ENCODE measurements at places on chromosomes 7 and 10.
A peak's percentile ranks its signal among the peaks of the same experiment; 100 is the strongest.

DNA sequence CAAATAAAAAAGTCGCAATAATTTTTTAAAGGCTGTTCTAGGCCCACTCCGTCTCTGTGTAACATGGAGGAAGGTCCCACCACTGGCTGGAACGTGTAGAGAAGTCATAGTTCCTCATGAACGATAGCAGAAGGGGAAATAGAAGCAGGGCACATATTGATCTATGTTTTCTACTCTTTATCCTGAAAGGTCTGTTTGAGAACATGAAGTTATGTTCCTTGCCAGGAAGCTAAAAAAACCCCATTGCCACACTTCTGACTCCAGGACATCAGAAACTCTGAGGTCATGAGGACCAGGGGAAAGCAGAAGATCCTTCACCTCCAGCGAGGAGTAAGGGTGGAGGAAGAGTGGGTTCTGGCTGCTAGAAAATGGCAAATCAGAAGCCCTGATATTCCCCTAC lies 10.8 kb downstream of the ANKRD22 start:
- DNase-seq = no peak

GRCh38 chr10:93259126-93259525 lies 185.4 kb downstream of the CYP26A1 start:
- no peak for DNase-seq

DNA sequence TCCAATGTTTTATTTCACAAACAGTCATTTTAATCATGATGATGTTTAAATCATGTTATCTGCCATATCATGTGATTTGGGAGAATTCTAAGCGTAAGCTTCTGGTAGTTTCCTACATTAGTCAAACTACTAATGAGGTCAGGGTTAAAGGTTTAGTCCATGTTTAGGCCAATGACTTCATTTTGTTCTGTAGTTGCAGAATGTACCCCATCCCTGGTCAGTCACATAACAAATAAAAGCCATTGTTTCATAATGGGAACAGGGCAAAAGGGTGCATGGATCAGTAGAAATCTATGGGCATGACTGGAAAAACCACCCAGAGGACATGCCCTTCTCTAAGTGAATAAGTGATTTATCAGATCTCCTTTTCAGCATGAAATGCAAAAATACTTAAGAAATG lies 138.4 kb upstream of the ABCB5 start:
- no peak for DNase-seq

DNA sequence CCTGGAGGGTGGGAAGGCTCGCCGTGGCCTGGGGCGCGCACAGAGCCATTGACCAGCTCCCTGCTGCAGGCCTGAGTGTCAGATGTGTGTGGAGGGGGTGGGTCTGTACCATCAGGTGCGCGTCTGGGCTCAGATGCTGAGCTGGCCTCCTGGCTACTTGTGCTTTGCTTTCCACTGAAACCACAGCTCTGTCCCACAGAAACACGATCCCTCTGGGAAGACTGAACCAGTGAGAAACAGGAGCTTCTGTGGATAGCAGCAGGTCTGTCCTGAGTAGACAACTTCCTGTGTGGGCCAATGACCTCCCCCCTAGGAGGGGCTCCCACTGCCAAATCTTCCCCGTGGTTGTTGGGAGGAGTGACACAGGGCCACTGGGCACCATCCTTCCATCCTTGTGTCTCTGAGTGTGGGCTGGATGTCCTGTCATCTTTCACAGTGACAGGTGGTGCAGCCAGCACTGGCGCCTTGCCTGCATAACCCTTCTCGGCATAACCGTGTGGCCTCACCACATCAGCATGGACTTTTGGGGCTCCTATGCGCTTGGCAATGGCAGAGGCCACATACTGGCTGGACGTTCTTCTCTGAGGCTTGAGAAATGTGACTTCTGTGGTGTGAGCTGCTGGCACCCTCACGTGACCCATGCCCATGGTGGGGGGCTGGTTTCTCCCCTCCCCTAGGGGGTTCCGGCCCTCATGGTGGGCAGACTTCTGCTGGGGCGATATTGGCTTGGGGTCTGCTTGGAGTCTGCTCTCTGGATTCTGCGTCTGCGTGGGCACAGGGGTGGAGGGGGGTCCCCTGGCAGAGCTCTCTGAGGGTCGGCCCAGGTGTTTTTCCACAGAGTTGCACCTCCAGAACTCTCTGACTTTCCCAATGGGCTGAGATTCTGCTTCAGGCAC lies 245.5 kb upstream of the GRB10 start:
- no peak for DNase-seq

- DNase-seq = no peak
These were observed 29.9 kb upstream of the ZMIZ1 start for GRCh38 chr10:79038841-79039201.

- DNase-seq = no peak
These were observed 22.0 kb upstream of the CTTNBP2 start for GRCh38 chr7:117895276-117895675.

DNA sequence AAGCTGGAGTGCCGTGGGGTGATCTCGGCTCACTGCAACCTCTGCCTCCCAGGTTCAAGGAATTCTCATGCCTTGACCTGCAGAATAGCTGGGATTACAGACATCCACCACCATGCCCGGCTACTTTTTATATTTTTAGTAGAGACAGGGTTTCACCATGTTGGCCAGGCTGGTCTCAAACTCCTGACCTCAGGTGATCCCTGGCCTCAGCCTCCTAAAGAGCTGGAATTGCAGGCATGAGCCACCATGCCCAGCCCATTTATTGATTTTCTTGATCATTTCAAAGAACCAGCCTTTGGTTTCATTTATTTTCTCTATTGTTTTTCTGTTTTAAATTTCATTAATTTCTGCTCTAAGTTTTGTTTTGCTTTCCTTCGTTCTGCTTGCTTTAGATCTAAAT lies 50.3 kb downstream of the GUSB start:
- no peak for DNase-seq

DNA sequence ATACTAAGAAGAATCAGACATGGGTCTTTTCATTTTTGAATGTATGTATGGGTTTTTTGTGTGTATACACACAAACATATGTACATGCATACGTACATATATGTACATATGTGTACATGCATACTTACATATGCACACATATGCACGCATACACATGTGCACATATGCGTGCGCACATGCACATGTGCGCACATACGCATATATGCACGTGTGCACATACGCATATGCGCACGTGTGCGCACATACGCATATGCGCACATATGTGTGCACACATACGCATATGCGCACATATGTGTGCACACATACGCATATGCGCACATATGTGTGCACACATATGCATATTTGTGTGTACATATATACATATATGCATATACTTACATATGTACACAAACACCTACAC lies 4.9 kb upstream of the BMPR1A start:
- DNase-seq = no peak

DNA sequence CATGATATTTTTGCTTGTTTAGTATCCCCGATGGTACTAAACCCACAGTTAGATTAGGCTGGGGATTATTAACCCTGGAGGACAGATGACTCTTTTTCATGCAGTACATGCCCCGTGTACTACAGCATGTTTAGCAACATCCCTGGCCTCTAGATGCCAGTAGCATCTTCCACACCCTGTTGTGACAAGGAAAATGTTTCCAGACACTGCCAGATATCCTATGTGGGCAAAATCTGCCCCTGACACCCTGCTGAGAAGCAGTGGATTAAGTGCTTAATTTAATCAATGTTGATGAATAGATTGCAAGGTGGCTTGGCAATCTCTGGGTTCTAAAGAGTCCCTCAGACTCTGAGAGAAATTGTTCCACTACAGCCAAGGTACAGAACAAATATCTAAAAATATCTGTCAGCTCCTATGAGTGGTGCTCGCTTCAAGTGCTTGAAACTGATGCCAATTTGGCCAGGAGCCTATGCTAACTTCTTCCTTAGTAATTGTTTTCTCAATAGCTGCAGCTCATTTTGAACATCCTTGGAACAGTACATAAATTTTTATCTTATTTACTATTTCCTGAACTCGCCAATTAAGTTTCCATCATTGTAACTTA lies 247.0 kb downstream of the SORCS1 start:
- DNase-seq = no peak

- DNase-seq = no peak
These were observed 6.3 kb downstream of the C7orf57 start for GRCh38 chr7:48041653-48041970.

- DNase-seq = no peak
These were observed 89.7 kb downstream of the POLR1F start for GRCh38 chr7:19619122-19619521.

DNA sequence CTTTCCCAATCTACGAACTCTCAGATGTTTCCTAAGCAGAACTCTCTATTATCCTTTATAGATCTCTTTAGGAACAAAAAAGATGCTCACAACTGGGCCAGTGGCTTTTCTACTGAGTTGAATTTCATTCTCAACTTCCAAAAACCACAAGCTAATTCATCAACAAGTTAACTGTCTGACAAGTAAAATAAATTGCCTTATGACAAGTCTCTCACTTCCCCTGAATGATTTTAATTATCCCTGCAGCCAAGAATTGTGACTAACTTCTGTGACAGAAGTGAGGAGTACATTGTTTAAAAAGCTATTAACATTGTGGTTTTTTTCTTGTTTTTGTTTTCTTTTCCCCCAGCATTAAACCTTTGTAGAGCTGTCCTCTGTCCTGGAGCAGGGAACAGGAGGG lies 343.1 kb downstream of the HPSE2 start:
- no peak for DNase-seq

DNA sequence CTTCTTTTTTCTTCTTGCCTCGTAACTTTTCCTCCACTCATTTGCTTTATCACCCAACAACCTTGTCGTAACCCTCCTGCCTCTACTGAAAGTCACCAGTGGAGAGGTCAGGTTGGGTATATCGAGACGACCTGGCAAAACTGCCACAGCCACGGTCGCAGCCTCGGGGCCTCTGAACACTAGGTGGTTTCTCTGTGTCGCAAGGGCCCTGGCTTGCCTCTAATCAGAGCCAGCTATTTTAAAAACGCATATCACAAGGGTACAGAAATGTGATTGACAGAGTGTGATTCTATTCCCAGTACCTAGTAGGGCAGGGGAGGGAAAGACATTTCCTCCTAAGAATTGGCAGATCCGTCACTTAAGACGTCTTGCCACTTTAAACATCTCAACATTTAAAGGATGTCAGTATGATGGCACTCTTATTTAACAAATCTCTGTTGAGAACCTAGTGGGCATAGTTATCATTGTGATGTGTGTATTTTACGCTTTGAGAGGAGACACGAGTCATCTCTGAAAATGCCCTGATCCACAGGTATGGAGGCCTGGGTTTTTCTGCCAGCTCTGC lies 197.5 kb downstream of the ARHGAP21 start:
- no peak for DNase-seq

- no peak for DNase-seq
These were observed 10.3 kb upstream of the PPP2R2D start for GRCh38 chr10:131890276-131891195.

- DNase-seq = no peak
These were observed 22.3 kb upstream of the XPNPEP1 start for GRCh38 chr10:109945473-109946177.

DNA sequence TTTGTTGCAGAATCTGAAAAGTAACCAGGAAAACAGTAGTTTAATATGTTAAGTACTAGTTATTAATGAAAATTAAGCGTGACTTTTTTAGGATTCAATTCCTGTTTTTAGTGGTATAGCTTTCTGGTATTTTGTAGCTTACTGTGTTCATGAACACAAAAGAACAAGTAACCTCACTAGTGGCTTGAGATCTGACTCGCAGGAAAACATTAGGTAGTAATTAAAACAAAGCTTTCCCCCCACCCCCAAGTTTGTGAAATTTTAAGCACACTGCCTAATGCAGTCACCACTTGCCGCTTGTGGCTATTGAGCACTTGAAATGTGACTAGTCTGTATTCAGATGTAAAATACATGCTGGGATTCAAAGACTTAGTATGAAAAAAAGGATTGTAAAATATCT lies 102.5 kb upstream of the RPA3 start:
- no peak for DNase-seq

DNA sequence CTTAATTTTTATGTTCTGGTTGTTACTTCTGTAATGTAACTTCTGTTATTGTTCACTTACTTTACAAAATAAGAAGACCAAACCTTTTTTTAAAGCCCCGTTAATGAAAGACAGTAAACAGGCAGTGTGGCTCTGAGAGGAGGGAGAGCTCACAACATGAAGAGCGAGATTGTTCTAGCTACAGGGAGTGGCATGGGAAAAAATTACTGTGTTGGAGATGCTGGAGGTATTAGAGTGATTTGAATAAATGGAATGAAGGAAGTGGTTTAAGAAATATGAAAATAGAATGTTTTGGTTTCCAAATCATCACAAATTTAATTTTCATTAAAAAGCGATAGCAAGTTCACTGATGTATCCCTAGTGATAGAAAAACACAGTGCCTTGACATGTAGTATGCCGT lies 31.8 kb downstream of the REEP3 start:
- DNase-seq = no peak

DNA sequence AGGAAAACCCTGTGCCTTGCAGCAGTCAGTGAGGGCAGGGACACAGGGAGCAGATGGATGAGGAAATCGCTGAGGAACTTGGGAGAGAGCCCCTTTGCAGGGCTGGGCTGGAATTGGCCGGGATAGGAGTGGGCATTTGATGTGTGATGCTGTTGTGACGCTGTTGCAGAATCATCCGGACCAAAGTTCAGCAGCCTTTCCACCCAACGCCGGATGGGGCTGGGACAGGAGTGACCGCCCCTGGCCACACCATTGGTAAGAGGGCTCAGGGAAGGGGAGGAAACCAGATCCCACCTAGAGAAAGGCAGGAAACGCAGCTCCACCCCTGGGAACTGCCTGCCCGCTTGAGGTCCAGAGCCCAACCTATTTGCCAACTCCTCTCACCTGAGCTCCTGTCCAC lies 33.9 kb downstream of the PAX2 start:
- DNase-seq = no peak

- no peak for DNase-seq
These were observed 64.5 kb downstream of the ST7 start for GRCh38 chr7:117017702-117018266.

GRCh38 chr7:73701357-73701995 lies 18.0 kb downstream of the STX1A start:
- DNase-seq = peak; percentile 21

DNA sequence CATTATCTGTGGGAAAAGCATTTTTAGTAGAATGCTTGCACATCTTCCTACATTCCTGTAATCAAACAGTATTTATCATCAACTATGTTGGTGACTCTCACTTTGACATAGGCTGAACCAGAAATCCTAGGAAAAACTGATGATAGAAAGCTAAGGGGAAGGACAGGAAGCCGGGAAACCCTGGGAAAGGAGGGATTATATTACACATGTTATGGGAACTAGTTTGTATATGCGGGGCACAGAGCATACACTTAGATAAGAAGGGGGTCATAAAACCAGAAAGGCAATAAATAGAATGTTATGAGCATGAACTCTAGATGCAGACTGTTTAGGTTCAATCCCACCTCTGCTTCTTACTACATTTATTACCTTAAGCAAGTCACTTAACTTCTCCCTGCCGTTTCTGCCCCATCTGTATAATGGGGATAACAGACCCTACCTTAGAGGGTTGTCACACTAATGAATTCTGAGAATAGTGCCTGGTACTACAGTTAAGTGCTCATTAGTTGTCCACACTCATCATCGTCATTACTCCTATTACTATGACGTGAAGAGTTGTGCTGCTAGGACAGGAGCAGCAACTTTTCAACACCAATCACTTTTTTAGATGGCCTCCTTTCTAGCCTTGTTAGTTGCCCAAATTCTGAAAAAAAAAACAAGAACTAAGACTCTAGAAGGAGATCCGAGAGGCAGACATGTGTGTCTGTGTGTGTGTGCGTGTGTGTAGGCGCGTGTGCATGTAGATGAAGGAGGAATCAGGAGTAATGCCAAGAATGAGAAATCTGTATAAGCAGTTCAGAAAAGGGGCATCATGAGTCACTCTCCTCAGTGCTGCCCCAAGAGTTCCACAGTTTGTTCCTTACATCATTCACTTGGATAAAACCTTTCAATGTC lies 52.2 kb downstream of the KMT2C start:
- DNase-seq = no peak

- DNase-seq = no peak
These were observed 19.1 kb downstream of the UBTD1 start for GRCh38 chr10:97517778-97518300.

All from head of caudate nucleus (tissue), 42 donors.